Trophoblast cell (in vitro differentiated cells and primary cell): ENCODE measurements at places on chromosomes 12 and 14.

DNA sequence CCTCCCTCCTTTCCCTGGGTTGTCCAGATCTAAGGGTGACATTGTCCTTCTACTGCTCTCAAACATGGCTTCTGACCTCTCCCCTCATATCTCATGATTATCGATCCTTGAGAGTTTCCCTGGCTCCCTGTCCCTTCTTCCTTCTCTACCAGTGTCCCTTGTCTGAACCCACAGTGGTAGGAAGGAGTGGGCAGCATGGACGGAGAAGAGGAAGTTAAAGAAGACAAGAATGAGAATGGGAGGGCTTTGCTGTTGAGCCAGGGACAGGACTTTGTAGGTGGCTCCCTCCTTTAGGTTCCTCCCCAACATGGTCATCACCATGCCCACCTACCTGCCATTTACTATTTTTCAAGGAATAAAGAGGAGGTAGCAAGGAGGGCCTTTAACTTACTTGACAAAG, 166.7 kb downstream of the TMEM117 start:
- no peak for DNase-seq

- DNase-seq = peak; percentile 18
These were observed 512.4 kb upstream of the TMPO start for GRCh38 chr12:98002887-98003493.

DNA sequence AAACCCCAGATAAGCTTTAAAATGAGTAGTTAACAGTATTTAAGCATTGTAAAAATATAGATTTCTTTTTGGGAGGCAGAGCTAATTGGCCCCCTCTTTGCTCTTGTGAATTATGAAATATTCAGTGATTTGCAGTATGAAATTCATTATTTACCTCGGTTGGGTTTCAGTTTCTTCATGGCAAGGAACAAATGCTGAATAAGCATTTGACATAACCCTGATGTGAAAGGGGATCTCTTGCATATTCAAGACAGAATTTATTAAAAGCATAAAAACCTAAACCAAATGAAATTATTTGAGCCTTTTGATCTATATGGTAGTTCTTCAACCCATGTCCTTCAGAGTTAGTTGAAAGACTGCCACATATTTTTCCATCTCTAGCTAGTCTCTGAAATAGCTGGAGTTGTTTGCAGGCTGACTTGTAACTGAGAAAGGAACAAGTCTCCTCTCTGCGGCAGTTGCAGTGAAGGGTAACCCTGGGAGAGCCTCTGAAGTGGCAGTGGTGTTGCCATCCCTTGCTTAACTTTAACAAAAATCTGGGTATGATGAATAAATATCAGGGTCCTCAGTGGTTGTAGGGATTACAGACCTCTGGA, 690 bp downstream of the AKAP6 start:
- DNase-seq = no peak

DNA sequence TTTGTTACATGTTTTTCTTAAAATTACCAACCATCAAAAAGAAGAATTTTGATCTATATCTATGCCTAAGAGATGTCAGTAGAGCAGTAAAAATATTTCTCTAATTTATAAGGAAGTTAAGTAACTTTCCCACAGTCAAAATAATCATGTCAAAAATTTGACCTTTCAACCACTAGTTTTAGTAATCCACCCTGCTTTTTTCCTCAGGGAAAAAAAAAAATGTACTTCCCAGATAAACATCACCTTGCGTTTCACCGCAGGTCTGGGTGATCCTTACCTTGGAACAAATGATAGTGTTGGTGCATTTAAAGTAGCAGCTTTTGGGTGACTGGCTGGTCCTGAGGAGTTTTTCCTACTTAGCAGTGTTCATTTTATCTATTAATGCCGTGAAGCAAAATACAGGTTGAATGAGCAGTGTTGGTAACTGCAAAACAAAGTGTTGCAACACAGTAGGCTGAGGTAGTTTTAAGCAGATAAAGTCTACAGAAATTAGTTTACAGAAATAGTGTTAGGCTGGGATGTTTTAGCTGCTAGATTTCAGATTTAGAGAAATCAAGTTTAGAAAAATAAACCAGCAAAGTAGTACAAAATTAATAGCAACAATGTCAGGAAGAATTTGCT, 137.2 kb upstream of the DNM1L start:
- DNase-seq = peak; percentile 42

GRCh38 chr12:40103043-40103442, 2.8 kb downstream of the SLC2A13 start:
- DNase-seq = no peak

DNA sequence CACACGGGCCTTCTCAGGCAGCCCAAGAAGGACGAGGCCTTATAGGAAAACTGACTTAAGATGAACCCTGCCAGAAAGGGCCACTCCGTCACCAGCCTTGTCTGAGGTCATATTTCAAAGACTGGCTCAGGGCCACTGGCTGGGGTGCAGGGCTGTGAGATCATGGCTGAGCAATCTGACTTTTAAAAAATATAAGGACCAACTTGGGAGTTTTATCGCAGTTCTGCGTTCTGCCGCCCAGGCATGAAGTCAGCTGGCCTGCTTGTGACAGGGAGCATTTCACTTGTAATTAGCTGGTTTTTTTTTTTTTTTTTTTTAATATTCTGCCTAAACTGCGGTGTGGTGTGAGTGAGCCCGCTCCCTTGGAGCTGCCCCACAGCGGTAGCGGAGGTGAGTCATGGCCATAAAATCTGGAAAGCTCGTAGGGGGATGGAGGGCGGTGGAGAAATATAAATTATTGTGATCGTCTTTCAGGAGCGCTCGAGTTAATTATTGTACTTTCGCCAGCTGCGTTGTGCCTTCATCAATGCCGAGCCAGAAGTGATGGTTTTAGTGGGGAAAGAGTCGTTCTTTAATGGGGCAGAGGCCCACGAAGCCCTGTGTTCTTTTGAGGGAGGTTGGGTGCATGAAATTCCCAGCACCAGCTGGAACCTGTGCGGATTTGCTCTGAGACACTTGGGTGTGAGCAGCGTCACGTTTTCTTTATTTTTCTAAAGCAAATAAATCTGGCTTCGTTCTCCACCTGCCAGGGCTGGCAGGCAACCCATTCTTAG, 231.9 kb downstream of the C12orf75 start:
- no peak for DNase-seq

- DNase-seq = no peak
These were observed 13.2 kb upstream of the LIMA1 start for GRCh38 chr12:50296554-50296953.

- peak; percentile 3 for DNase-seq
These were observed 59.8 kb downstream of the PRMT8 start for GRCh38 chr12:3550839-3551238.

DNA sequence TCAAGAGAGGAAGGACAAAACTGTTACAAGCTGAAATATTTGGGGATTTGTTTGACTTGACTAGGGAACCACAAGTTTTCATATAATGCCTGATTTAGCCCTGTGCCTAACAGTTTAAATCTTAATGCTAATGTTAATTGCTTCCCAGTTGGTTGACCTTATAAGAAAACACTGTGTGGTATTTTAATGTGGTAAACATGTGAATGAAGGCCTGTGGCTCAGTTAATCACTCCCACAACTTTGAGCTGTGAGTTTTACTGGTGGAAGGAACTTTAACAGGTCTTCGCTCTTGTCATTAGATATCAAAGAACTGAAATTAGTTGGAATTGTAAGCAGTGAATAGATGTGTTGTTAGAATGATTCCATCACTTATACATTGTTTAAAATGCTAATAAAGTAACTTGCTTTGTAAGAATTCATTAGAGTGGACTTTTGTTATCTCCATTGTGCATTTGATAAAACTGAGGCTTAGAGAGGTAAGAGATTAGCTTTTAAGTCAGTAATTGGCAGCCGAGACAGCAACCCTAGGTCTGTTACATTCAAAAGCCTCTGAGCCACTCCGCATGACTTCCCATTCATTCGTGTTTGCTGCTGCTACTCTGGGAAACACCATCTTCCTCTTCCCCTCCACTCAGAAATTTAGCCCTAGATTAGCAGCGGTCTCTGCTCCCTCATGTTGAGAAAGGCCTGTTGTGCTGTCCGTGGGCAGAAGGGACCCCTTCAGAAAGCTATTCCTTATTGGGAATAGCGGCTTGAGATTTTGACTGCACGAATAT, 1.0 kb upstream of the TBK1 start:
- DNase-seq = peak; percentile 21

DNA sequence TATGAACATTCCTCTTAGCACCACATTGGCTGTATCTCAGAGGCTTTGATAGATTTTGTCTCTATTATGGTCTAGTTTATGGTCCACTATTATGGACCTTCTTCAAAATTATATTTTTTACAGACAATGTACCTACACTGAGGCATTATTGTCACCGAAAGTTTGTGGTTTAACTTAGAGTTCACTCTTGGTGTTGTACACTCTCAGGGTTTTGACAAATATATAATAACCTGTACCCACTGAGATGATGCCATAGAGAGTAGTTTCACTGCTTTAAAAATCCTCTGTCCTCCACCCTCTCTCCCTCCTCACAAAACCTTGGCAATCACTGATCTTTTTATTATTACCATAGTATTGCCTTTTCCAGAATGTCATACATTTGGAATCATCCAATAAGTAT, 528.2 kb downstream of the SLC6A15 start:
- no peak for DNase-seq

DNA sequence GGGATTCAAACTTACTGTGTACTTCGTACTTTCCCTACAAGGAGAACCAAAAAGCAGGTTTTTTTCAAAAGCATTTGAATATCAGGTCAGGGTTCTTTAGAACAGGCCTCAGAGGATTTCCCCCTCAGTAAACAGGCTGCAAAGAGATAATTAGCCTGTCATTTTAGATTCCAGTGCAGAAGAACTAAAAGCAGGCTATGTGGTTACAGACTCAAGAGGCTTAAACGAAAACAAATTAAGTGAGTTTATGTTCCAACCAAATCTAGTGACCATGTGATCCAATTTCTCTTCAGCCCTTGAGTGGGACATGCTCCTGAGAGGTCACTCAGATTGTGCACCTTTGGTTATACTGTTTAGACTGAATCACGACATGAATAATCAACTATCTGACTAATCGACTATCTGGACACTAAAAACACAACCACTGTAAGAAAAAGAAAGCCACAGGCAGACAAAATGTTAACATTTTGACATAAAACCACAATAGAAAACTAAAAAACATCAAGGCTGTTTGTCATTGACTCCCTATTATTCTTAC, 4.5 kb downstream of the TMED8 start:
- no peak for DNase-seq

- DNase-seq = no peak
These were observed 49.9 kb downstream of the LRP6 start for GRCh38 chr12:12217018-12217359.

DNA sequence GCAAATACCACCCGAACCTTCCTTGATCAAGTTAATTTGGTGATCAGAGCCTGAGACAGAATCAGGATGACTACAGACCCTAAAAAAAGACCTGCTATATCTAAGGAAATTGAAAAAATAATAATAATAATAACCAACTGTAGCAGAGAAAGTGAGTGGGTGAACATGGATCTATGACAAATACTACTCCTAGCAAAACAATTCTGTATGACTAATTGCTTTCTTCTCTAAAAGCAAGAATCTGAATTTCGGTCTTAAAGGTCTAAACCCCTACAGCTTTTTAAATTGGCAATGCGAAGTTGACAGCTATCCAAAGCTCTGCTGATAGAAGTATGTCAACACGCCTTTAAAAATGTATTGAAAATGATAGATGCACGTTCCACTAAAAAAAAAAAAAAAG, 102.2 kb downstream of the PRKAB1 start:
- no peak for DNase-seq

- no peak for DNase-seq
These were observed 181.6 kb upstream of the FOXN3 start for GRCh38 chr14:89598548-89599186.

DNA sequence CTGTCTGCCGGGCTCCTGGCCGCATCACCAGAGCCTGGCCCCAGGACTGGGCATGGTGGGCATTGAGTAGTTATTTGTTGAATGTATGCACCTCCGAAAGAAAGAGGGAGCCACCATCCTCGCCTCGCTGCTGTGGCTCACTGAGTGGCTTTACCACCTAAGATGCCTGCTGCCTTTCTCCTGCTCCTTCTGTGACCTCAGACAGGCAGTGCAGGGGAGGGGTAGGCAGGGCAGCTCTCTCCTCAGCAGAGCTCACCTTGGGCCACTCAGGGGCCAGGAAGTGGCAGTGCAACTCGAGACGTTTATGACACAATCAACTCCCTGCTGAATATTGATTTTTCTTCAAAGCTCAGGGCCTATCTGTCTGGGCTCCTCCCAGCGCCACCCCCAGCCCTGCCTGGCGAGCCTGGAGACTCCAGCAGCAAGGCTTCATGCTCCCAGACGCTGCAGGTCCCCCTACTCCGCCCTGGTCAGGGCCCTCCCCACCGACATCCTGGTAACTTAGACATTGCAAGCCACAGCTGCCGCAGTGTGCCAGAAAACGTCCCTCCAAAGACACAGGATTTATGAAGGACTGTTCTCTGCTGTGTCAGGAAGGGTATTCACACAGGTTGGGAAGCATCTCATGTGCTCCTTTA, 84.3 kb upstream of the DIO3 start:
- DNase-seq = no peak

DNA sequence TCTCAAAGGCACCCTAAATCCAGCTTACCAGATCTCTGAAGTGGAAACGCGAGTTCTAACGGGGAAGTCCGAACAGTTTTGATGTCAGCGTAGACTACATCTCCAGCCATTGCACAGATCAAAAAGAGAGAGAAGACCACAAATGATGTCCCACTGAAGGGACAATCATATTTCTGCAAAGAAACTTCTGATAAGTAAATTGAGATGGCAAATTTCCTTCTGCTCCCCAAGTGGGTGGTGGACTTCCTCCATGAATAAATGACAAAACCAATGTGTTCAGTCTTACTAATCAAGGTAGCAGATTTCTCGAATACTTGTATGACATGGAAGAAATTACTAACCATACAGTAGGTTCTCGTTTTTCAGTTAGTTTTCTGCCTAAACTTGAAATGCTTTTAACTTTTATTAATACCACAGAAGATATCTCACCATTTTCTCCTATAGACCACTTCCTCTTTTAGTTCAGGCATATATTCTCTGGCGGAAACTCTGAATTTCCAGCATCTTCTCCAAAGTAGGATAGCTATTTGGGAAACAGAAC, at the start of gene CLECL1:
Gene CLECL1 (minus strand): TSS at position 177 of the 541 bp plus-strand sequence.
- DNase-seq = no peak

- no peak for DNase-seq
These were observed 735 bp upstream of the OTX2 start for GRCh38 chr14:56810836-56811592.

DNA sequence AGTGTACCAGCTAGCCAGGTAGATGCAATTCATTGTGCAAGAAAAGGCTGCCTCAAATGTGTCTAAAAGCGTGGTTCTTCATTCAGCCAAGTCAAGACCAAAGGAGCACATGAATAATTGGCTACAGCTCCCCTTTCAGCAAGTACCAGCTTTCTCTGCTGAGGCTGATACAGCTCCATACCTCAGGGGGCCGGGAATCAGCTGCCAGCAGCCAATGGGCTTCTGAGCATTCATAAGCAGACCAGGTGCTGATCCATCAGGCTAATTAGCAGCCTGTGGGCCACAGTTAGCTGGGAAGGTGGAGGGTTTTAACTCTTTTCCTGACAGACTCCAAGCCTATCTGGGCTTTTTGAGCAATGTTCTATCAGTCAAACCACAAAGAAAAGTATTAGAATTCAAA, 264.7 kb downstream of the APAF1 start:
- DNase-seq = no peak
